ENCODE measurements at places on chromosomes 11 and 22.

- DNase-seq, result no peak
Measured at GRCh38 chr11:34915136-34916014, 804 bp downstream of the APIP start.

DNA sequence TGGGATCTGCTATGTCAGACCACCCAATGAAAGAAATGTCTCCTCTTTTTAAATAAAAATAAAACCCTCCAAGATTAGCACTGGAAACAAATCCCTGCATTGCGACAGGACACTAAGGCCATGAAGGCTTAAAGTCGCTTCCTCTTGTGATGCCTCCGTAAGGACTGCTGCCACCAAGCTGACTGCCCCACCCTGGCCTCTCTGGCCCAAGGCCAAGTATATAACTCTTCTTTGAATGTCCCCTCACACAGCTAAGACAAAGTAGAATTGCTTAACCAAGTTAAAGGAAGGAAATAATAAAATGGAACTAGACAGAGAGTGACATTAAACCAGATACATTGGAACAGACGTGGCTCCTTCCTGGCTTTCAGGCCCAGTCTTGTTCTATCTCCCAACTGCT lies 7.5 kb upstream of the NRGN start:
- DNase-seq, result no peak

- no peak for DNase-seq
Measured at GRCh38 chr22:36022162-36022561, 6.5 kb downstream of the RBFOX2 start.

GRCh38 chr11:32069361-32070058 lies 21.4 kb upstream of the RCN1 start:
- no peak for DNase-seq

DNA sequence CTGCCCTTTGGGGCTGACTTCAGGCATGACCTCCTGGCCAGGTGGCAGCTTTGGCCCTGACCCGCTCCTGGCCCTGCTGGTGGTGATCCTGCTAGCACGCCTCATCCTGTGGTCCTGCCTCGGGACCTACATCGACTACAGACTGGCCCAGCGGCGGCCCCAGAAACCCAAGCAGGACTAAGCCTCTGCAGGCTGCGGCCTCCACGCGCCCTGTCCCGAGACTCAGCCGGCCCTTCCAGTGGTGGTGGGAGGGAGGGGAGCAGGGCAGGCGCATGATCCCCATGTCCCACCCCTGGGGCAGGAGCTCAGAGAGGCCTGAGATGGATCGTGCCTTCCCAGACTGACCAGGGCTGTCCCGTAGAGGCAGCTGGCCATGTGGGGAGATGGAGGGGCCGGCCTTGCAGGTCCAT lies 2.1 kb downstream of the SMIM38 start:
- DNase-seq, result no peak

DNA sequence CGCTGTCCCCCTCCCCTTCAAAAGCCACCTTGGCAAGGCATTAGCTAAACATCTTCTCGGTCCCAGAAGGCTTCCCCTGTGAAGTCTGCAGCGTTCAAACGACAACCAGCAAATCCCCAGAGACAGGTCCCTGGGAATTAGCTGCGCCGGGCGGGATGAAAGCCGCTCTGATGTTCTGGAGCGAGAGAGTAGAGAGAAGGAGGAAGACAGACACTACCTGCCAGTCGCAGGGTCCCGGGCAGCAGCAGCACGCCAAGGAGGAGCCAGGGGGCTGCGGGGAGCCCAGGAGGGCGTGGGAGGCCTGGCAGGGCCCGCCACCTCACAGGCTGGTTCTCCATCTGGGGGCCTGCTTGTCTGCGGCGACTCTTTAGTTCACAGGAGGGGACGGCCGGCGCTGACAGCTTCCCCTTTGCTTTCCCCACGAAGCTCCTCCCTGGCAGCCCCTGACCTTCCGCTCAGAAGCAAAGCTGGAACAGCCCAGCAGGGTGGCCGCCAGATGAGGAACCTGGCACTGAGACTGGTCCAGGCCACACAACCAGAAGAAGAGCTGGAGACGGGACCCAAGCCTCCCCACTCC lies at the start of gene NFAM1:
Gene NFAM1, minus strand, starts transcription at position 384 of the 577 bp plus-strand sequence. Its CDS starts 46 bp downstream, at position 338.
- no peak for DNase-seq

DNA sequence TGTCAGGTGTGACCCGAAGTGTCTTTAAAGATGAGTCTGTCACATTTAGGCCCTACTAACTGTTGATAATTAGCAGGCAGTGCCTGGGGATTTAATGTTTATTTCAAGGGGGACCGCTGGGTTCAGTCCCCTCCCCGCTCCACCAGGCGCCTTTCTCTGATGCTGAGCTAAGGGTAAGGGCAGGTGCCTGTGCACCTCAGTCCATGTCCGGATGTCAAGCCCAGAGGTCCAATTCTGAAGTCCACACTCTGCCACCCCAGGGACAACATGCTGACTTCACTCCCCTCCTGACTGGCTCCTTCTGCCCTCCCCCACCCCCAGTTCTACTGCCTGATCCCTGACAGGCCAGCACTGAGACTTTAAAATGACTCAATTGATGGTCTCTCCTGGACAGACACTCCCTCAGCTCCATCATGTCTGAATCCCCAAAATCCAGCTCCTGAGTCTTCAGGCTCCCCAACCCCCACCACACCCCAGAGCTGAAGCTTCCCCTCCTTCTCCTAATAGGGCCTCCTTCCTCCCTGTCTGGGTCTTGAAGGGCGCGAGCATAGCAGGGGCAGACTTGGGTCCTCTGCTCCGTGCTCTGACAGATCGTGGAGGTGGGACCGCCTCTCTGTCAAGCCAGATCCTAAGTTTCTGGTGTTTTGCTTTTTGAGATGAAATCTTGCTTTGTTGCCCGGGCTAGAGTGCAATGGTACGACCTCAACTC lies 49.8 kb upstream of the ANO1 start:
- DNase-seq, result peak; percentile 21

DNA sequence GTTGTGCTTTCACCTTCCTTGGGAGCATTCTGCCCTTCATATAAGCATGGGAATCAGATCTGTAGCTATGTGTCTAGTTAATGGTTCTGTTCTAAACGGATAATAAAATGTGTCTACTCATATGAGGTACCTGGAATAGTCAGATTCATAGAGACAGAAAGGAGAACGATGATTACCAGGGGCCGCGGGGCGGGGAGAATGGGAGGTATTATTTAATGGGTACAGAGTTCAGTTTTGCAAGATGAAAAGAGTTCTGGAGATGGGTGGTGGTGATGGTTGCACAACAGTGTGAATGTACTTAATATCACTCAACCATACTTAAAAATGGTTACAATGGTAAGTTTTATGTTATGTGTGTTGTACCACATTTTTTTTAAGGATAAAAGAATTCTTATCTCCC lies 10.0 kb upstream of the ABCC8 start:
- no peak for DNase-seq

DNA sequence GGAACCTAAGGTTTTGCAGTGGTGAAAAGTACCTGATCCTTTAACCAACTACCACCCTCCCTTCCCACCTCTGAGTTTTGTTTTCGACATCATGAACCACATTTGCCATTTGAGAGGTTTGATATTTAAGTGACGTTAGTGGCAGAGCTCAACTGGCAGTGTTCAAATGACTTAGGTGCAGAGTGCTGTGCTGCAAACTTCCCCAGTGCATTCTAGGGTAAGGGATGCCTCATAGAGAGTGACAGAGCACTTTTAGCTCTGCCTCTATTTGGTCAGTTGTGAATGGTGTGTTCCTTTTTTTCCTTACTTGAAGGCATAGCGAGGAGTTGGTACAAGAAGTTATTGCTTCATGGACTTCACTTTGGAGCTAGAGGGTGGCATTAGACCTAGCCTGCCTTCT lies 9.4 kb downstream of the BMAL1 start:
- DNase-seq, result no peak

DNA sequence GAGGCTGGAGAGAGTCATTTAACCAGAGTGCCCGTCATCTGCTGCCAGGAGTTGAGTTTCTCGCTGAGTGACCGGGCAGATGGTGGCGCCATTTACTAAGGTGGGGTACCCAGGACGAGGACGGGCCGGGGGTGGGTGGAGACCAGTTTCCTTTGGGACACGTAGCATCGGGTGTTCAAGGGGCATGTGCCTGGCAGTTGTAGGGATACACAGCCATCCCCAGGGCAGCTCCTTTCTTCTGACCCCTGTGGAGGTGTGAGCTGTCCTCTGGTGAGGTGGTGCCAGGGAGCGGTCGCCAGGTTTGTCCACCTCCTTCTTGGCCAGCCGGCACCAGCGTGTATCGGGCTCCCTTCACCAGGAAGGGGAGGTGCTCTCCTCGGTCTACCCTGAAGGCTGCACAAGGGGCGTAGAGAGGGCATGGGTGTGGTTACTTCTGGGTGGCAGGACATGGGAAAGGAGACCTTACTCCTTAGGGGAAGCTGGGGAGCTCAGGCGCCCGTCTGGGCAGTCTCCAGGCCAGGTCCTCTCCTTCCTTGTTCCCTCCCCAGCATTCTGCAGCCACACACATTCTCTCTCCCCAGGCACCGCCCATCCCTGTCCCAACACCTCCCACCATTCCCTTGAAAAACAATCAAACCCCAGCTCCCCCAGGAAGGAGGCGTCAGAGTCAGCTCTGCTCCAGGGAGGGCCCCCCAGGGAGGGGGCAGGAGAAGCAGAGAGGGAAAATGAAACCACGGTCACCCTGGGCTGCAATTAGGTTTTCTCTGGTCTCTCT lies 10.3 kb upstream of the MB start:
- DNase-seq, result peak; percentile 84

GRCh38 chr11:73784734-73785133 lies 2.9 kb upstream of the MRPL48 start:
- no peak for DNase-seq

All from activated CD8-positive, alpha-beta memory T cell treated with anti-CD3 and anti-CD28 coated beads for 24 hours (primary cell).